ENCODE measurements at places on chromosomes 7 and 10.
A peak's percentile ranks its signal among the peaks of the same experiment; 100 is the strongest.

DNA sequence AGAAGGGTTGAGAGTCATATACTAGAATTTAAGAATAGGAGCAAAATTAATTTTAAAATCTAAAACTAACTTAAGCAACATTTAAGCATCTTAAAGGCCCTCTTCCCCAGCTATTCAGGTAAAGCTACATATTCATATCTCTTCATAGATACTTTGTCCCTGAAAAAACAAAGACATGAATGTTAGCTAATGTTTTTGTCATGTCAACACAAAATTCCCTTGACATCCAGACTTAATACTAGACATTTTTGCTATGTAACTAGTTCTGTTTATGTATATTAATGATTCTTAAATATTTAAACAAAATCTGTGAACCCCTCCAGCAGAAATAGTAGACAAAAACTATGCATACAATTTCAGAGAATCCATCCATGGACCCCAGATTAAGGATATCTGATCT is 43.5 kb downstream of the BAZ1B start:
- DNase-seq = no peak

GRCh38 chr7:135930565-135931461 is 46.3 kb downstream of the MTPN start:
- DNase-seq = peak; percentile 3

DNA sequence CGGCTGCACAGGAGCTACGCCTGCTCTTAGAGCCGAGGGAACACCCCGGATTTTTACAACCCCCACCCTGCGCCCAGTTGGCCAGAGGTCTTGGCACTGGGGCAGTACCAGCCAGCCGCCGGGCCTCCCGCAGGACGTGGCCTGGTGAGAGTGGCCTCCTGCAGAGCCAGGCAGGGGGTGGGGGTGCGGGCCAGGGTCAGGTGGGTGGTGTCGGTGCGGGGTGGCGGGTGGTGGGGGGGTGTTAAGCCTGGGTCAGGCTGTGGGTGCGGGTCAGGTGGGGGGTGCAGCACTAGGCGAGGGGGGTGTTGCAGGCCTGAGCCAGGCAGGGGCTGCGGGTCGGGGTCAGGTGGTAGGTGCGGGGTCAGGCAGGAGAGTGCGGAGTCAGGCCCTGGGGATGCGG is 647 bp downstream of the ECHS1 start:
- DNase-seq = peak; percentile 33

DNA sequence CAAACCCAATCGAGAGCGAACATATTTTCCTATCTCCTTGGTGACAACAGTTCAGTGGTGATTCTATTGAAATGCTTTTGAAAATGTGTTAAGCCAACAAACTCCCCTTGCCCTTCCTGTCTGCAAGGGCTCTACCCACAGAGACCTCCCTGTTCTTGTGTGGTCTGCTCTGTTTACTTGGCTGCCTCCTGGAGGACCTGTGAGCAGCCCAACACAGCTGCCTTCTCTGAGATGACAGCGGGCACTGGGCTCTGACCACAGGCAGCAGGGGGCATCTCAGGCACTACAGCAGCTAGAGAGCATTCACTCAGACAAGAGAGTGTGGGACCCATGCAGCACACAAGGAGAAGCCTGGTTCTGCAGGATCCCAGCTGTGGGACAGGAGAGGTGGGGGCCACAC is 416.4 kb downstream of the TCERG1L start:
- no peak for DNase-seq

DNA sequence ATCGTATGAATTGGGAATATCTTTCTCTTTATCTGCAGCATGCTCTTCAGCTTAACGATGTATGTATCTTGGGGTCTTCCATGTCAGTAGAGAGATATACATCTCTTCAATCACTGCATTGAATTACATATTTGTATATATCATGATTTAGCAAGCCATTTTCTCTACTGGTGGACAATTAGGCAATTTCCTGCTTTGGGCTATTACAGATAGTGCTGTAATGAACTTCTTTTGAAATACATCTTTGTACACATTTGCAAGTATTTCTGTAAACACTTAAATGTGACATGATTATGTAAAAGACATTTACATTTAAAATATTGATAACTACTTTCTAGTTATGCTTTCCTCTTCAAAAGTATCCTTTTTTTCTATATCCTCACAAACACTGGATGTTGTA is 199.0 kb downstream of the PPP1R9A start:
- DNase-seq = no peak

GRCh38 chr7:154753226-154753625 is 249.7 kb downstream of the PAXIP1 start:
- DNase-seq = no peak

DNA sequence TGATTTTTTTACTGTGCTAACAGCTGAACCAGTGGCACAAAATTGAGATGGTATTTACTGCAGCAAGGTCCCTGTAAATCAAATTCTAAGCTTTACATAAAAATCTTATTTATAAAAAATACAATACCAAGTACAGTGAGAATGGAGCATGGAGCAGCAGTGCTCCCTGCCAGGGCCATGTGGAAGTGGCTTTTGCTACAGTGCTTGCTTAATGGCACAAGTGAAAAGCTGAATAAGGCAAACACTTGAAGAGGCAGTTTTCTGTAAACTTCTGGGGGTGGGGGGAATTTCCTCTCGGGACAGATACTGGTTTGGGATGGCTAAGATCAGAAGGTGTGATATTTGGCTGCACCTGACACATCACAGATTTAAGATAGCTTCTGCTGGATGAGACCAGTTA is 27.5 kb downstream of the AP3M1 start:
- DNase-seq = no peak

DNA sequence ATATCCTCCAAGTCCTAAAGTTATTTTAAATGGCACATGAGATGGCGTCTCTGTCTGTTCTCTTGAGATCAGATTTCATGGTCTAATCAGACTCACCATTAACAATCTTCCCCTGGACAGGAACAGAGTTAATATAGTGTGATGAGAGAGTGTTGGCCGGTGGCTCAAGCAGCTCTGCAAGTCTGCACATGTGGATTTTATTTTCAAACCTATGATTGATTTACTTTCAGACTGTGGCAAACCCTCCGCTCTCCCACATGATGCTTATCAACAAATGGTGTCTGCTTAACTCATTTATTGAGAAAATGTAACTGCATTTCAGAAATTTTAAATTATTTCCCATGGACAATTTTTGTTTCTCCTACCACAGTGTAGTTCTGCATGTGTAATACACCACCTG is 46.5 kb upstream of the HGF start:
- no peak for DNase-seq

DNA sequence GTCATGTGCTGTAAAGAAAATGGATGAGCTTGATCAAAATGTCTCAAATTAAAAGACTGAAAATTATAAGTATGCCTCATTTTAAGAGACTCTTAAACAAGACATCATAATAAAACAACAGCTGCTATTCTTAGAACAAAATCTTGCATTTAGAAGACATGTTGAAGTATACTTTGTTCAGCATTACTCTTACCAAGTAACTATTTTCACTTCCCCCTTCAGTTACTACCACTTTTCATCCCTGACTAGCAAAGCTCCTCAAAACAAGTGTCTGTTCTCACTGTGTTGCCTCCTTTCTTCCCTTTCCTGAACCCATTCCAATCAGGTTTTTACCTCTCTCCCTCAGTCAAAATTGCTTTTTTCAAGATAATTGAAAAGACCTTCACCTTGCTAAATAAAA is 31.6 kb downstream of the ELAPOR2 start:
- no peak for DNase-seq

DNA sequence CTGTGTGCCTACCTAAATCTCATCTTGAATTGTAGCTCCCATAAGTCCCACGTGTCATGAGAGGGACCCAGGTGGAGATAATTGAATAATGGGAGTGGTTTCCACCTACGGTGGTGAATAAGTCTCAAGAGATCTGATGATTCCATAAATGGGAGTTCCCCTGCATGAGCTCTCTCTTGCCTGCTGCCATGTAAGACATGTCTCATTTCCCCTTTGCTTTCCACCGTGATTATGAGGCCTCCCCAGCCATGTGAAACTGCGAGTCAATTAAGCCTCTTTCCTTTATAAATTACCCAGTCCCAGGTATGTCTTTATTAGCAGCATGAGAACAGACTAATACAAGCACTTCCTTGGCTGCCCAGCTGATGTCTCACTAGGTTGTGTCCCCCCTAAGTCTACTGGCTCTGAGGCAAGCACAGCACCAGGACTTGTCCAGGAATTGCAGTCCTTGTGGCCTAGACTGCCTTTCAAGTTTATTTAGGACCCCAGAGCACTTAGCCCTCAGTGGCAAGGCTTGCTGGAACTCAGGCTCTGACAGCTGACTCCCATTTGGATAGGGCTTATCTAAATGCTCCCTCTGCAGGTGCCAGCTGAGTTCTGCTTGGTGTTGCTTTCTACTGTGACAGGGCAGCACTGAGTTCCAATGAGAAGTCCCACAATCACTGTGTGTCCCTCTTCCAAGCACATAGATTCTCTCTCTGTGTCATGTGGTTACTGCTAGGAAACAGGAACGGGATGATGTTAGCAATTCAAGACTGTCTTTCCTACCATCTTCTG is 59.0 kb upstream of the TAS2R16 start:
- DNase-seq = no peak

DNA sequence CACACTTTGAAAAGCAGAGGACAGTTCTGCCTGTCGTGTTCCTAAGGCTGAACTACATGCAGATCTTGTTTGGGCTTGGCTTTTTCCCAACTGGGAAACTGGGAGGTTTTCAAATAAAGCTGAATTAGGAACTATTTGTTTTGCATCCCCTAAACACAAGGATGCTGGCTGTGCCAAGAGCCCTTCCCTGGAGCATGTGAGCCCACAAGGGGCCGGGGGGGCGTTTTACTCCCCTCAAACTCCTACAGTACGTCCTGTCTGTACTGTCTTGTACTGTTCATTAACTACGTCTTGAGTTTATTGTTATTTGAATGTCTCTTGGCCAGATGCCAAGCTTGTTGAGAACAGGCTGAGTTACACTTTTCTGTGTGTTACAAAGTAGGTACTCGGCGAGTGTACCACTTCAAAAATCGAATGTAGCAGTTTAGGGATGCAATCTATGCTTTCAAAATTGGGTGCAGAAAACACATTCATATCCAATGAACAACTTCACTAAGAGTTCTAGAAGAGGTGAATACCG is 94.9 kb downstream of the GFRA1 start:
- no peak for DNase-seq

- DNase-seq = peak; percentile 65
These were observed 5.4 kb downstream of the WDR86 start for GRCh38 chr7:151404216-151405011.

DNA sequence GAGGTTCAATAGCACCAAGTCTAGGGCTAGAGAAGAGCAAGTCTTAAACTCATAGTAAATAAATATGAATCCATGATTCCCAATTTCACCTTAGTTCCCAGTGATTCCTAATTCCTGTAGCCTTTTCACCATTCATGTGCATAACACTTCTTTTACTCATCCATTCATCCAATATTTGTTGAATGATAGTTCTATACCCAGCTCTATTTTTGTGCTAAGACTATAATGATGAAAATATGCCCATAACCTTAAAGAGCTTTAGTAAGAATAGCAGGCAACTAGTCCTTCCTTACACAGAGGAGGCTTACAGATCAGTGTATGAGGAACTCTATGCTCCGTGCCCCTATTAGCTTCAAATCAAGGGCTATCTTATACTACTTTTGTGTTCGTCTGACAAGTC is 280.2 kb upstream of the CHRM2 start:
- no peak for DNase-seq

GRCh38 chr10:49627644-49628247 is 13.9 kb downstream of the CHAT start:
- no peak for DNase-seq

DNA sequence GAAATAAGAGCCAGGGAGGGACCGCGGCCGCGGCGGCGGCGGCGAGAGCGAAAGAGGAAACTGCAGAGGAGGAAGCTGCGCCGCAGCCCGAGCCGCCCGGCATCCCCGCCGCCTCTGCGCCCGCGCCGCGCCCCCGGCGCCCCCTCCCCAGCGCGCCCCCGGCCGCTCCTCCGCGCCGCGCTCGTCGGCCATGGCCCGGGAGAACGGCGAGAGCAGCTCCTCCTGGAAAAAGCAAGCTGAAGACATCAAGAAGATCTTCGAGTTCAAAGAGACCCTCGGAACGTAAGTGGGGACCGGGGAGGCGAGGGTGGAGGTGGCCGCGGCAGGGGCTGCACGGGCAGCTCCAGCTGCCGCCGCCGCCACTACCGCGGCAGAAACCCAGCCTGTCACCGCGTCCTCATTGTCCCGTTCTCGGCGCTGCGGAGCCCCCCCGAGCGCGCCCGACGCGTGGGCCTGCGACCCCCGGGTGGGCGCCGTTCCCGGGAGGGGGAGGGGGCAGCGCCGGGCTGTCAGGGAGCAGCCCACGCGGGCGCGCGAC is 351 bp downstream of the CAMK1D start:
- peak; percentile 9 for DNase-seq

- no peak for DNase-seq
These were observed 22.7 kb downstream of the DYNC1I1 start for GRCh38 chr7:95794917-95795515.

DNA sequence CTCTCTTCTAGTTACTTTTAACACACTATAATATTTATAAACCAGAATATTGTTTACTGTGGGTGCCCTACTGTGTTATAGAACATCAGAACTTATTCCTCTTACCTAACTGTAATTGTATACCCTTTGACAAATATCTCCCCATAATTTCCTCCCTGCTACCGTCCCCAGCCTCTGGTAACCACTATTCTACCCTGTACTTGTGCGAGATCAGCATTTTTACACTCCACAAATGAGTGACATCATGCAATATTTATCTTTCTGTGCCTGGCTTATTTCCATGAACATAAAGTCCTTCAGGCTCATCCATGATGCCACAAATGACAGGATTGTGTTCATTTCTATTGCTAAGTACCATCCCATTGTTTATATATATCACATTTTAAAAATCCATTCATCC is 139.8 kb upstream of the RSU1 start:
- DNase-seq = no peak

GRCh38 chr10:131024259-131025131 is 287.0 kb downstream of the TCERG1L start:
- DNase-seq = no peak

DNA sequence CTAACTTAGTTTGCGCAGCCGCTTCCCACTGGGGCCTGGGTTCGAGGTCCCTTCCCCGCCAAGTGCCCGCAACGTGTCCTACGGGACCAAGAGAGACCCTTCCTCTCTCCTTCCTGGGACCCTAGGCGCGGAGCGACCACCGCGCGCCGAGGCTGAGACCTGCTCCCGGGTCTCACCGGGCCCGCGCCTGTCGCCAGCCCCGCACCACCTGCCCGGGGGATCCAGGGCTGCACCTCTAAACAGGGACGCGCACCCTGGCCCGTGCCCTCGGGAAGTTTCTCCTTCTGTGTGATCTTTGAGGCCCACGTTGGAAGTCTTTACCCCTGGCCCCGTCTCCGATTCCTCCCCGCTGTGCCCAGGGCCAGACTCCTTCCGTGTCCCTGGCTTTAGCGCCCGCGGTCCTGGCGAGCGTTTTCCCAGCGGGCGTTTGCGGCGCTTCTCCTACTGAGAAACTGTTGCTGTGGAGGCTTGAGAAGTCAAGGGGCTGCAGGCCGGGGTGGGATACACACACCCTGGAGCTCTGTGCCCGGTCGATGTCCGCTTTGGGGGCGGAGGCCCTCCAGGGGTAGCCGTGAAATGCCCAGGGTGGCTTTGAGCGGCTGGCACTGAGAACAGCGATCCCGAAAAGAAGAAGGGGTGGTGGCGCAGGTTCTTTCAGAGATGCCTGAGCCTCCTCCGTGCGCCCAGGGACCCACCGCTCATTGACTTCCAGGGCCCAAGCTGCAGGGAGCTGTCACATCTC is 575 bp downstream of the PLPP4 start:
- no peak for DNase-seq

GRCh38 chr10:84221916-84222315 is 3.4 kb downstream of the LRIT2 start:
- DNase-seq = no peak

GRCh38 chr7:28258240-28258639 is 77.6 kb upstream of the JAZF1 start:
- no peak for DNase-seq
